ENCODE measurements at places on chromosomes 12 and 14.

- DNase-seq = peak; percentile 76
Observed at GRCh38 chr14:53044486-53044885, 93.6 kb upstream of the FERMT2 start.

GRCh38 chr12:103996595-103996994 is 30.9 kb downstream of the TDG start:
- no peak for DNase-seq

DNA sequence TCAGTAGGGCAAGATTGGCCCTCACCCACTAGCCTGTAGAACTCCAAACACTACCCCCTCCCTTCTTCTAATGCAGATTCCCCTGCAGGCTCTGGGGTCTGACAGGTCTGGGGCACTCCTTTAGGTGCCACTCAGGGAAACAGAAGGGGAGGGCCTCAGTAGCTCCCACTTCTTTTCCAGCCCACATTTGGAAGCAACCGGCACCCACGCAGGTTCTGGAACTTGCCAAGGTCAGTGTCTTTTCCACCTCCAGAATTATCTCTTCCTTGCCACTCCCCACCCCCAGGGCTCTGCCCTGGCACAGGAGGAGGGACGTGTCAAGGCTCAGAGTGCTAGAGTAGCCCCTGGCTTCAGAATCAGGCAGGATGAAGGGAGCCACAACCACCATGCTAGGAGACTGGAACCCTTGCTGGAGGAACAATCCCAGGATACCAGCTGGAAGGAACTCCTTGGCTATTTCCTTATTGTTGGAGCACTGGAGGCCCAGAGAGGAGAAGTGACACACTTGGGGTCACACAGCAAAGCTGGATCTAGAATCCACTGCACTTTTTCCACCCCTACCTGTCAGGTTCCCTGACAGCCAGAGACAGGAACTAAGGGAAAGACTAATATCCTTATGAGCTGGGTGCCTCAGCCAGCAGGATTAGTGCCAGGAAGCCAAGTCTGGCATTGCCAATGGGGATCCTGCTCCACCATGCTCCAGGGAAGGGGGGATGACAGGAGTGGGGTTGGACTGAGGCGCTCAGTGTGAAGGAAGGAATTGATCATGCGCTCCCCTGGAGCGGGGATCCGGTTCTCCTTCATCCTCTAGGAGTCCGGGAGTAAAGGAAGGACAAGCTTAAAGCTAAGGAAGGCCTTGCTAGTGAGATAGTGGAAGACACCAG is 1.8 kb upstream of the FIGNL2 start:
- DNase-seq = no peak

DNA sequence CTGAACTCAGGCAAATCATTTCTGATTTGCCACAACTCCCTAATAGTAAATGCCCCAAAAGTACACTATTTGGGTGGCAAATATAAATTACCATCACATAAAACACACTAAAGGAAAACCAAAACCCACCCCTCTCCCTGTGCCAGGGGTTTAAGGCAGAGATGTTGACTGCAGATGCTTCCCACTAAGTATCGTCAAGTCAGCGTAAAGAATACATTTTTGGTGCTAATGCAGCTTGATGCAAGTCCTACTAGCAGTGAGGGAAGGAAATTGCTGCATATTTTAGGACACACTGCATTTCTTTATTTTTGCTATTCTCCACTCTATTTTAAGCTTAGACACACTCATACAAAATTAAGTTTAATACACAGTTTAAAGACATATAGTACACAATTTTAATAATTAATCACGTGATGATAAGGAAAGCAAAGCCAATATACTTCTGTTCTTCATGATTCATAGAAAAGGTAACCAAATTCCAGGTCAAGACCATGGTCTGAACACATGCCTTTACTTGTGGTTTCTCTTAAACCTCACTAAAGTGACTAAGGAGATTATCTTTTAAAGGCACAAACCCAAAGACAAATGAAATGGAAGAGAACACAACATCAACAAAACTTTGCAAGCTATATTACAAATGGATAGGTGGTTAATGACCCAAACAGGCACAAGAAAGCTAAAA is 162.2 kb downstream of the STXBP6 start:
- no peak for DNase-seq

GRCh38 chr14:105926373-105927095 is 400.2 kb downstream of the TMEM121 start:
- no peak for DNase-seq

GRCh38 chr12:11798006-11798708 is 148.7 kb downstream of the ETV6 start:
- DNase-seq = no peak

GRCh38 chr12:75724928-75725312 is 213.5 kb upstream of the KRR1 start:
- peak; percentile 49 for DNase-seq

DNA sequence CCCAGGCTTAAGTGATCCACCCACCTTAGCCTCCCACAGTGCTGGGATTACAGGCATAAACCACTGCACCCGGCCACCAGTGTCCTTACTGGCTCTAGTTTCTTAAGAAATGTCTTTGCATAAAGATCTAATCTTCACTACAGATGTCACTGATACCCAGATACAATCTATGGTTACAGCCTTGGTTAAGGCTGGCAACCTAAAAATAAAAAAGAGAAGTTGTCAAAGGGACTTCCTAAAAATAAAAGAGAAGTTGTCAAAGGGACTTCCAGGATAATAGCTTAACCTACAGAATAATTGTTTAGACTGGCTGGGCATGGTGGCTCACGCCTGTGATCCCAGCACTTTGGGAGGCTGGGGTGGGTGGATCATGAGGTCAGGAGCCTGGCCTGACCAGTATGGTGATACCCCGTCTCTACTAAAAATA is 27.6 kb downstream of the ETFBKMT start:
- no peak for DNase-seq

GRCh38 chr14:82313889-82314288 is 780.2 kb upstream of the SEL1L start:
- peak; percentile 3 for DNase-seq

DNA sequence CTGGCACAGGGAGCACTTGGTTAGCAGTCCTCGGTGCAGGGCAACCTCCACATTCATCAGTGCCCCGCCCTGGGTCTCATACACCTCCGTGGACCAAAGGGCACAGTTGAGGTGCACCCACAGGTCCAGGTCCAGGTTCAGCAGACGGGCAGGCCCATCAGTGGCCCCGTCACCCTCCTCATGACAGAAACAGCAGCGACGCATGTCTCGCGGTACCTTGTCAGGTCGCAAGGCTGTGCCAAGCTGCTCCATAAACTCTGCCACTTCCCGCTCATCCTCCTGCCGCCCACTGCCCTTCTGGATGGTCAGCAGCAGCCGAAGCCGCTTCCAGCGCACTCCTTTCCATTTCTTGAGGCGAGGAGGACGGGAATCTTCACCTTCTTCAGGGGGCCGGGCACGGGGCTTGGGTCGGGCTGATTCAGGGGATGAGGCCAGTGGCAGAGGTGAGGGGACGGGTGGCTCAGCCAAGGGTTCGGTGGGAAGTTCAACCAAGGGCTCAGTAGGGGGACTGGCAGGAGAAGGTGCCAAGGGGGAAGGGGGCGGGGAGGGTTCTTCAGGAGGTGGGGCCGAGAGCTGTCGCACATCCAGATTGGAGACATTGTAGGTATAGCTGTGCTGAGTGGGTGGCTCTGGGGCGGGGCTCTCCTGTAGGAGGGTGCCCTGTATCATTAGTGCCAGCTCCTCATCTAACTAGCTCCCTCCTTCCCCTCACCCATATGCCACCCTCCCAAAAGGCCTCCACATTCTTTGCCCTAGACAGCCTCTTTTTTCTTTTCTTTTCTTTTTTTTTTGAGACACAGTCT is 8.3 kb upstream of the PRKAG1 start:
- no peak for DNase-seq

DNA sequence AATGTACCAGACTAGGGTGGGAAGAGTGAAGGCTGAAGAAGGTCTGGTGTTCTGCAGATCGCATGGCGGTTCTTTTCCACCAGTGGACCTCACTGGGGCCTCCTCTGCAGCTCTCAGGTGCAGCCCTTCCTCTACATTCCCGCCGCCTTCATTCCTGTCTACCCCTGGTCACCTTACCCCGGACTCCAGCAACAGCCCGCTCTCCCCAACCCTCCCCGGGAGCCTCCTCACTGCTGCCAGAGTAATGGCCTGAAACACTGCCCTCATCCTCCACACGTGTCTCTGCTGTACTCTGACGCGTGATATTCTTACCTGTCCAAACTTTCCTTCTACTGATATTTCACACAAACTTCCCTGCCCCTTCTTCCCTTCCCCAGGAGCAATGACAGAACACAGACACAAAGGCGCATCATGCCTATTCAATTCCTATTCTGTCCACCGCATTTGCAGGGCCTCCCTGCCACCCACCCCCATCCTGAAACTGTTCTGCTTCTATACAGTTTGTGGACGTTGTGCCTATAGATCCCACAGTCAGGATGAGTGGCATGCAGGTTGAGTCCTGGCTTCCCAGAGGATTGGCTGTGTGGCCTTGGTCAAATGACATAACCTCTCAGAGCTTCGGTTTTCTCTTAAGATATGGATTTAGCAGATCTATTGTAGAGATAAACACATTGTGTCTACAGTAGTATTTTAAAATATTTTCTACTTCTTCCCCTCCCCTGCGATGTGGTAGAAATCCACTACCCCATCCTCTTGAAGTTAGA is 1.7 kb upstream of the NUAK1 start:
- no peak for DNase-seq

DNA sequence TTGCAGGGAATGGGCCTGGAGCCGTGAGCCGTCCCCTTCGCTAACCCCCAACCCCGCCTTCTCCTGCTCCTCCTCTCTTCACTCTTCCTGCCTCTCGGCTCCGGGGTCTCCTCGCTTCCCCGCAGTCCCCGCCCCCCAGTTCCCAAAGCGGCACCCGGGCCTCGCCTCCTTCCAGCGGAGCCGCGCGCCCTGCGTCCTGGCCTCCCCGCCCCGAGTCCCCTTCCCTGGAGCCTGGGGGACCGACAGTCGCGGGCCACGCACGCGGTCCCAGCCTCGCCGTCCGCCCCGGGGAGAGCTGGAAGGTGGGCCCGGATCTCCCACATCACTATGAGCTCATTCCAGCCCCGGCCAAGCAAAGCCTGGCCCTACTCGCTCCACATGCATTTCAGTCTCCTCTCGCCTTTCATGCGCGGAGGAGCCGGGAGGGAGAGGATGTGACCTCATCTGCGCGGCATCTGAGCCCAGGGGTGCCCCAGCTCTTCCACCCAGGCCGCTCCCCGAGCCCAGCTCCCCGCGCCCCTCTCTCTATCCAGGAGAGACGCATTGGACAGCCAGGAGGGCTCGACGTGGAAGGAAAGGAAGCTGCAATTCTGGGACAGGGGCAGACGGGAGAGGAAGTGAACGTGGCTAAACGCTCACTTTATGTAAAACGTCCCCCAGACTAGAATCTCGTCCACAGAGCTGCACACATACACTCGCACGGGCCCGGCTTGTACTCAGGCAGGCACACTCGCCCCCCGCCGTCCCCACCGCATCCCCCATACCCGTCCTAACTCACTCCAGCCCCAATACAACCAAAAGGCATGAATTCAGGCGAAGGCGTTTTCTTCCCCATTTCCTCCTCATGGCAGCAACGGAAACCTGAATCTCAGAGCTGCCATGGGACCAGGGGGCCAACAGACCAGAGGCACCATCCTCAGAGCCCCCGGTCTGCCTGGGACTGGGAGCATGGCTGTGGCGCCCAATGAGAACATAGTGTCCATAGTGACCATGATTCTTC is 108.7 kb upstream of the CCND2 start:
- no peak for DNase-seq

DNA sequence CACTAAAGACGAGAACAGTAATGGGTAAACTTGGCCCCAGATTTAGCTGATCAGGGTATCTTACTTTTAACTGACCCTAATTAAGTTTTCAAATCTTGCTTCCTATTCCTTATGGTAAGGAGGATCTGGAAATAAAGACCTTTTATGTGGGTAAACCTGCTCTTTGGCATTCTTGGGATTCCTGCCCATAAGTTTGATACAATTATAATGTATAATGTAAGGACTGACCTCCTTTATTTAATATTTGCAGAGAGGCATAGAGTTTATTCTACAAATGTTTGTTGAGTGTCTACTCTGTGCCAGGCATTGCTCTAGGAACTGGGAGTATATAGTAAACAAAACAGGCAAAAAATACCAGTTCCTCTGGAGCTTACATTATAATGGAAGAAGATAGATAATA is 4.4 kb upstream of the PRDM4 start:
- DNase-seq = no peak

DNA sequence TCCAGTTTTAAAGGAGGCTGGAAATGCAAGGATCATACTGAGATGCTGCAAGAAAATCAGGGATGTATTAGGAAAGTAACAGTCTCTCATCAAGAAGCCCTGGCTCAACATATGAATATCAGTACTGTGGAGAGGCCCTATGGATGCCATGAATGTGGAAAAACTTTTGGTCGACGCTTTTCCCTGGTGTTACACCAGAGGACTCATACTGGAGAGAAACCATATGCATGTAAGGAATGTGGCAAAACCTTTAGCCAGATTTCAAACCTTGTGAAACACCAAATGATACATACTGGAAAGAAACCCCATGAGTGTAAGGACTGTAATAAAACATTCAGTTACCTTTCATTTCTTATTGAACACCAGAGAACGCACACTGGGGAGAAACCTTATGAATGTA is 24.5 kb downstream of the ZNF891 start:
- DNase-seq = no peak

GRCh38 chr12:88223519-88223918 is 81.4 kb downstream of the TMTC3 start:
- no peak for DNase-seq

GRCh38 chr12:92551853-92552397 is 150.9 kb upstream of the PLEKHG7 start:
- DNase-seq = no peak

GRCh38 chr12:5537771-5538170 is 105.9 kb downstream of the NTF3 start:
- DNase-seq = no peak

GRCh38 chr12:56448860-56449621 is at the start of gene TIMELESS:
TSS of gene TIMELESS (minus strand) at chr12:56449426. CDS start at chr12:56434170, 15,256 bp downstream.
- DNase-seq = peak; percentile 98

DNA sequence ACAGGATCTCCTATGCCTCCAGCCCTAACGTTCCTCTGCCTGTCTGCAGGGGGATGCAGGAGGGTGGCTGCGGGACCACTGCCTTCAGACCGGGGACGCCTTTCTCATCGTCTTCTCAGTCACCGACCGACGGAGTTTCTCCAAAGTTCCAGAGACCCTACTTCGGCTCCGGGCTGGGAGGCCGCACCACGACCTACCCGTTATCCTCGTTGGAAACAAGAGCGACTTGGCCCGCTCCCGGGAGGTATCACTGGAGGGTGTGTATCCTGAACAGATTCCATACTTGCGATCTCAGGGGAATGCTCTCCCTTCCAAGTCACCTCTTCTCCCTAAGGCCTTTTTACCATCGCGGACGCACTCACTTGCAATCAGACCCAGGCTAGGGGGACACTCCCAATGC is 3.0 kb downstream of the REM2 start:
- DNase-seq = no peak

GRCh38 chr14:64730061-64730440 is 25.8 kb downstream of the PLEKHG3 start:
- no peak for DNase-seq

Data from COLO829 (cell line).